Dorsolateral prefrontal cortex (tissue), 122 donors: ENCODE measurements at places on chromosomes 6 and 20. TPM values are rescaled to one million over a fixed set of nuclear protein-coding genes. Genes with fewer than 3 reads are reported as not detected.

DNA sequence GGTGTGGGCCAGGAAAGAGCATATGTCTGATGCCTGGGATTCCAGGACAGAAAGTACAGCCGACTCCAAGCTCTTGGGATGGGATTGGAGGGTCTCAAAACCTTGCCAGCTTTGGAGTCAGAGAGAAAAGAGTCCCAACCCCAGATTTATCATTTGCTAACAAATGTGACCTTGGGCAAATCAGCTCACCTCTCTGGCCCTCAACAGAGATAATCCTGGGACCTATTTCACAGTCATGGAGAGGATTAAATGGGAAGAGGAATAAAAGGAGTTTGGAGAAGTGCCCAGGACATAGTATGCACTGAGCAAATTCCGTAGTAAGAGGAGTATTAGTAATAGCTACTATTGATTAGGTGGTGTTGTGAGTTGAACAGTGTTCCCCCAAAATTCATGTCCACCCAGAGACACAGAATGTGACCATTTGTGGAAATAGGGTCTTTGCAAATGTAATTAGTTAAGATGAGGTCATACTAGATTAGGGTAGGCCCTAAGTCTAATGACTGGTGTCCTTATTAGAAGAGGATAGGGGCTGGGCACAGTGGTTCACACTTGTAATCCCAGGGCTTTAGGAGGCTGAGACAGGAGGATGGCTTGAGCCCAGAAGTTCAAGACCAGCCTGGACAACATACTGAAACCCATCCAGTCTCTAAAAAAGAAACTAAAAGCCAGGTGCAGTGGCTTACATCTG lies 17.1 kb downstream of the RIPOR3 start:
- DNase-seq = no peak

The EFHC1 gene
- 21.9 TPM for total RNA-seq

GRCh38 chr6:75098709-75099108 lies 107.1 kb downstream of the COL12A1 start:
- no peak for DNase-seq

- DNase-seq = no peak
Measured at GRCh38 chr20:17507032-17507431, 24.1 kb downstream of the BFSP1 start.

The BTBD3 gene
- 137 TPM for total RNA-seq

GRCh38 chr20:33689973-33690372 lies 3.8 kb upstream of the E2F1 start:
- no peak for DNase-seq

DNA sequence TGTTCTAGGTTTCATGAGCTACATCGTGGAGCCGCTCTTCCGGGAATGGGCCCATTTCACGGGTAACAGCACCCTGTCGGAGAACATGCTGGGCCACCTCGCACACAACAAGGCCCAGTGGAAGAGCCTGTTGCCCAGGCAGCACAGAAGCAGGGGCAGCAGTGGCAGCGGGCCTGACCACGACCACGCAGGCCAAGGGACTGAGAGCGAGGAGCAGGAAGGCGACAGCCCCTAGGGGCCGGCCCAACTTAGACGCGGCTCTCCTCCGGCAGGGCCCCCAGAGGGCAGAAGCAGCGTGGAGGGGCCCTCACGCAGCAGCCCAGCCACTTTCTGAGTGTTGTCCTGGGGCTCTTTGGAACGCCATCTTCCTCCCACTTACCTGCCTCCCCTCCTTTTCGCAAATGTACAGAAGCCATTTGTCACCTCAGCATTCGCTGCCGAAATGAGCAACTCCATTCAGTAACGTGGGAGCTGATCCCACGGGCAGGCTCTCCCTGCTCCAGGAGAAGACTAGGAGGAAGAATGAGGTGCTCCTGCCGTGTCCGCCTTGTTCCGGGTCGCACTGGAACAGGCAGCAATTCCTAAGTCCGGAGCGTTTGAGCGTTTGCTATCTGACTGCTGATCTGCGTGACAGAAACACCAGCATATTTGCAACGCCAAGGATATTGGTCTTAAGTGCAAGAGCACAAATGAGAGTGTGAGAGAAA lies 58.4 kb downstream of the MTFR2 start:
- no peak for DNase-seq

- DNase-seq = no peak
Measured at GRCh38 chr6:164409309-164410009, 899.9 kb downstream of the C6orf118 start.

The ZNF165 gene
- 2.0 TPM for total RNA-seq

DNA sequence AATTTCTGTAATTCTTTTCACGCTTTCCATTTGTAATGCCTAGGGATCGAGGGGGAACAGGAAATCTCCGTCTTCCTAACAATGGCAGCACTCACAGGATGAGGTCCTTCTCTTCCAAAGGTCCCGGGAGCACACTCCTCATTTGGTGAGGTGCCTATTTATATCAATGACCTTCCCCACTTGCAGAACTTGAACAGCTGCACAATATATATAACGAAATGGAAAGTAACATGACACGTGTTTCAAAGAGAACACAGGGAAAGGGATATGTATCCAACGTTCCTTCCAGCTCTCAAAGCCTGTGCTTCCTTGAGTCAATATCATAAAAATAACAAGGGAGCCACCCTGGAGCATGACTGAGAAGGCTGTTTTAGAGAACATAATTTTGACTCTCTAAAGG lies 78.6 kb upstream of the RBM24 start:
- no peak for DNase-seq

The SYTL3 gene
- total RNA-seq = 3.3 TPM

- DNase-seq = no peak
Measured at GRCh38 chr6:56491606-56492328, 150.9 kb downstream of the DST start.

DNA sequence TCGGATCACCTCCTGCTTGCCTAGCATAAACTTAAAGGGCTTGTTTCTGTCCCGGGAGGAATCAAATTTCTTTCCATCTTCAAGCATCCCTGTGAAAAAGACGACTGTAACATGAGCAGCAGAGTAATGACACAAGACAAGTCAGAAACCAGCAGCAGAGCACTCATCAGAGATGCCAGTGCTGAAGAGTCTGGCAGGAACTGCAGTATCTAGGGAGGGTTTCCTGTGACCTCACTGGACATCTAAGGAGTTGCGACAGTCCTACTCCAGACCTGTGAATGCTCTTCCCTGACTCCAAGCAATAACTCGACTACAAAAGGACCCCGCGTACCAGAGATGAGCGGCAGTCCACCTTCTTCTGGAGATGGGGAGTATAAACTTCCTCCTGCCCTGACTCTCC lies 17.3 kb downstream of the FKBP1A start:
- DNase-seq = no peak

GRCh38 chr20:42613076-42613475 lies 576.6 kb downstream of the PTPRT start:
- no peak for DNase-seq

DNA sequence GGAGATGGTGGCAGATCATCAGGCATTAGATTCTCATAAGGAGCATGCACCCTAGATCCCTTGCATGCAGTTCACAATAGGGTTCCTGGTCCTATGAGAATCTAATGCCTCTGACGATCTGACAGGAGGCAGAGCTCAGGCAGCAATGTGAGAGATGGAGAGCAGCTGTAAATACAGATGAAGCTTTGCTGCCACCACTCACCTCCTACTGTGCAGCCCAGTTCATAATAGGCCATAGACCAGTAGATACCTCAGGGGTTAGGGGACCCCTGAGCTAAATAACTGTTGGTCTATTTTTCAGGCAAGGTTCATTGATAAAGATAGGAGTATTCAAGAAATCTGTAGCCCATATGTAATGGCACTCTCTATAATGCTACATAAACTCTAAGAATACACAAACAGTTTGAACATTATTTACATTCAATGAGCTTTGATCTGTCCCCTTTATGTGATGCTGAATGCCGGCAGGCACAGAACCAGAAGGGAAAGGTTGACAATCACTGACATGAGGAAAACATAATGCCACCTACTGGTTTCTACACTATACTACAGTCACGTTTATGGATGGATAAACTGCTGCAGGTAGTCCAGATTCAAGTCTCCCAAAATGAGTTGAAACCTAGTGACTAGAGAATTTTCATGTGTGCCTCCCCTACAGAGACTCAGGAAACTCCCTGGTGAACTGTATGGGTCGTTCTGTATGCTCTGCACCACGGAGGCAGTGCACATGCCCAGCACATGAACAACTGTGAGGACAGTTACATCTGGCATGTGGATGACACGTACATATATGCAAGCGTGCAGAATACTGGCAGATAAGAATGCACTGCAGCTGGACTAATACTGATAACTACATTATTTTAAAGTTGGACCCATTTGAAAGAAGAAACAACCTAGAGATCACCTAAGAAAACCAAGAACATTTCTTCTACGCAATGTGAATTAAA lies 72.0 kb downstream of the DST start:
- DNase-seq = no peak

GRCh38 chr6:82511546-82511945 lies 147.9 kb downstream of the TPBG start:
- DNase-seq = no peak

The POPDC3 gene
- total RNA-seq = 10.8 TPM

DNA sequence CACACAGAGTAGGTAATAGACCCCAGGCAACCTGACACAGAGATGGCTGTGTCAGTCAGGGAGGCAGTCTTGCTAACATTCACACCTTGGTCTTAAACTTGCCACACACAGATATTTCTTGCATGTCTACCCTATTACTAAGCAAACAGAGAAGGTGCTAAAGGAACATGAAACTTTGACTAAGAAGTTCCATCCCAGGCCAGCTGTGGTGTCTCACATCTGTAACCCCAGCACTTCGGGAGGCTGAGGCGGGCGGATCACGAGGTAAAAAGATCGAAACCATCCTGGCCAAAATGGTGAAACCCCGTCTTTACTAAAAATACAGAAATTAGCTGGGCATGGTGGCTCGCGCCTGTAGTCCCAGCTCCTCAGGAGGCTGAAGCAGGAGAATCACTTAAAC lies 222.4 kb upstream of the JARID2 start:
- DNase-seq = no peak

GRCh38 chr6:11538052-11538818 lies 686 bp downstream of the TMEM170B start:
- DNase-seq = no peak

The IPCEF1 gene
- 149 TPM for total RNA-seq

- no peak for DNase-seq
Measured at GRCh38 chr6:119022796-119023195, 55.7 kb downstream of the FAM184A start.
